ENCODE measurements at places on chromosomes 4 and X.

GRCh38 chr4:158259955-158260575 is 49.8 kb downstream of the TMEM144 start:
- no peak for DNase-seq
- H3K4me1 ChIP-seq: no peaks in the 10 kb centered on the region
- H3K27ac ChIP-seq: no peak overlapping the region
- peaks cover 15% of the 10 kb centered on the region for H3K27me3 ChIP-seq
- no peaks in the 10 kb centered on the region for H3K36me3 ChIP-seq
- H3K4me3 ChIP-seq: no peak overlapping the region

GRCh38 chr4:7518871-7519637 is 84.3 kb upstream of the PSAPL1 start:
- no peak overlapping the region for H3K4me3 ChIP-seq
- H3K27ac ChIP-seq: no peak overlapping the region
- no peaks in the 10 kb centered on the region for H3K36me3 ChIP-seq

DNA sequence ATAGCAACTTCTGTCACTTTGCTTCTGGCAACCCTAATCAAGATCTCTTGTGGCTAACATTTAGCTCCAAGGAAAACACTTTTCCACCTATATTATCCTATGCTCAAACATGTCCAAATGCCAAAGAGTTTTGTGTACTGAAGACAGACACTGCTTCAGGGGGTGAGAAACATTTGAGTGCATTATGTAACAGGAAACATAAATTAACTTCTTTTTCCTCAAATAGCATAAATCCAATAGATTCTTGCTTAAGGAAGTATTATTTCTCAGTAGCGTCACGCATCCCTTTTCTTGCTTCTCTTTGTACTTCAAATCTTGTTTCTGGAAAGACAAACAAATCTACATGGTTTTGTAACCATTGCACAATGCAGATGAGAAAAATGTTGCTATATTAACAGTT is 839.1 kb downstream of the GLUD2 start:
- H3K27ac ChIP-seq: no peak overlapping the region
- no peak for DNase-seq
- no peaks in the 10 kb centered on the region for H3K27me3 ChIP-seq
- no peak overlapping the region for H3K4me3 ChIP-seq
- no peaks in the 10 kb centered on the region for H3K4me1 ChIP-seq

- DNase-seq: no peak
- H3K4me1 ChIP-seq: peaks cover 5% of the 10 kb centered on the region
- H3K27me3 ChIP-seq: peaks cover 33% of the 10 kb centered on the region
- no peak overlapping the region for H3K27ac ChIP-seq
- H3K36me3 ChIP-seq: no peaks in the 10 kb centered on the region
Observed at GRCh38 chrX:23332888-23333821, 1.5 kb upstream of the PTCHD1 start.

DNA sequence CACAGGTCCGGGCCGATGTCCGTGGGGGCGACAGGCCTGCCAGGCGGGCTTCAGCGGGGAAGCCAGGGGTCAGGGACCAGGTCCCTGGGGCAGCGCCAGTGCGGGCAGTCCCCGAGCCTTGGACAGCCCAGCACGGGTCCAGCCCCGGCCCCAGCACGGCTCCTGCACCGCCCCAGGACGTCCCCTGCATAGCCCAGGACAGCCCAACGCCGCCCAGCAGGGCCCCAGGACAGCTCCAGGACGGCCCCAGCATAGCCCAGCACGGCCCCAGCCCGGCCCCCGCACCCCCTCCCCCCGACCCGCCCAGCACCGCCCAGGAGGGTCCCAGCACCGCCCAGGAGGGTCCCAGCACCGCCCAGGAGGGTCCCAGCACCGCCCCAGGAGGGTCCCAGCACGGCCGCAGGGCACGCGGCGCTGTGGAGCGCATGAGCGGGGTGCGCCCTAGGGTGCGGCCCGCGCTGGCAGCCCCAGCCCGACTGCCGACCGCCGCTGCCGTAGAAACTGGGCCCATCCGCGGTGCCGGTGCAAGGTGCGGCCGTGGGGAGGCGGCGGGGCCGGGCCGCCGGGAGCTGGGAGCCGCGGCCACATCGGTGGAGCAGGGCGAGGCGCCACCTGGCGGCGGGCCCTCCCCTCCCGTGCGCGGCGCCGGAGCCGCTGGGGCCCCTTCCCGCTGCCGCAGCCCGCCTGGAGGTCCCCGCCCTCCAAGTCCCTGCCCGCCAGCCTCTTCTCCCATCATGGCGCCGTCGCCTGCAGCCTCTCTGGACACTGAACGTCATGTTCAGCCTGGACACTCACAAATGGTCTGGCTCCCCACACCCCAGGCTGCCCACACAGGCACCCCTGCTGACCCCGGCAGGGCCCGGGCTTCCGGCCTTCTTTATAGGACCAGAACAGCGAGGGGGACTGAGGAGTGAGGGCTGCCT is 106.8 kb upstream of the NKX1-1 start:
- no peaks in the 10 kb centered on the region for H3K4me1 ChIP-seq
- H3K36me3 ChIP-seq: peaks cover 2% of the 10 kb centered on the region
- peak; percentile 46 for DNase-seq
- peaks cover under 1% of the 10 kb centered on the region for H3K27me3 ChIP-seq
- no peak overlapping the region for H3K27ac ChIP-seq
- H3K4me3 ChIP-seq: peak overlapping the region; percentile 13

- no peak overlapping the region for H3K4me3 ChIP-seq
- peaks cover 6% of the 10 kb centered on the region for H3K4me1 ChIP-seq
- no peaks in the 10 kb centered on the region for H3K27me3 ChIP-seq
Observed at GRCh38 chrX:123807835-123808416, 51.9 kb upstream of the XIAP start.

- H3K4me3 ChIP-seq: peak overlapping the region; percentile 31
- H3K27me3 ChIP-seq: peaks cover 36% of the 10 kb centered on the region
- no peaks in the 10 kb centered on the region for H3K36me3 ChIP-seq
- no peak for DNase-seq
- H3K4me1 ChIP-seq: peaks cover 5% of the 10 kb centered on the region
Observed at GRCh38 chr4:127622921-127623796, 9.6 kb upstream of the INTU start.

DNA sequence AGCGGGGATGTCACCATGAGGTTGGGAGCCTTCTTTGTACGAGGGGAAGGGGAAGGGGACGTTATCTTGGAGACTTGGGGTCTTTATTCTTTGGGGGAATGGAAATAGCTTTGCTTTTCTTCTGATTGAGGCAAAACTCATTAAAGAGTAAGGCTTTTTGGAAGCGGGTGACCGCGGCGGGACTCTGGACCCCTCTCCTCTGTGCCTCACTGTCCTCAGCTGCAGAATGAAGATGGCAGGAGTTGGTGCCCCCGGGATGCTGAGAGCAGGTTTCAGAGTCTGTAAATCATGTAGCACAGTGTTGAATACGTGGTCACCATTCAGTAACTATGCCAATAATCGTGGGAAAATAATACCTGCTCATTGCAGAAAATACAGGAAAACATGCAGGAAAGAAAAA is 32.1 kb downstream of the HTT-AS start:
- H3K4me1 ChIP-seq: peaks cover 24% of the 10 kb centered on the region
- peak overlapping the region; percentile 32 for H3K27ac ChIP-seq
- peaks cover 8% of the 10 kb centered on the region for H3K27me3 ChIP-seq
- peak overlapping the region; percentile 89 for H3K4me3 ChIP-seq

GRCh38 chrX:109485470-109486340 is 3.8 kb upstream of the GUCY2F start:
- no peak overlapping the region for H3K27ac ChIP-seq
- DNase-seq: peak; percentile 14
- H3K27me3 ChIP-seq: no peaks in the 10 kb centered on the region
- no peaks in the 10 kb centered on the region for H3K4me1 ChIP-seq

DNA sequence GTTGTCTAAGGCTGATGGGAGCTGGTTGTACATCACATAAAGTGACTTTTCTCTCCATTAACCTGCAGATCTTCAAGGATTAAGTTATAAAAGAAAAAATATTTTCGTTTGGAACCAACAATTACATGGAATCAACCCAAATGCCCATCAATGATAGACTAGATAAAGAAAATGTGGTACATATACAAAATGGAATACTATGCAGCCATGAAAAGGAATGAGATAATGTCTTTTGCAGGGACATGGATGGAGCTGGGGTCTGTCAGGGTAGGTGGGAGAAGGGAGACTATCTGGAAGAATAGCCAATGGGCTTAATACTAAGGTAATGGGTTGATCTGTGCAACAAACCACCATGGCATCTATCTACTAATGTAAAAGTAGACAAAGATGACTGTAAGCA is 313.2 kb downstream of the FSTL5 start:
- no peak overlapping the region for H3K27ac ChIP-seq
- no peak for DNase-seq
- H3K27me3 ChIP-seq: no peaks in the 10 kb centered on the region
- no peak overlapping the region for H3K4me3 ChIP-seq

GRCh38 chr4:8332891-8333331 is 63.4 kb downstream of the HTRA3 start:
- no peak overlapping the region for H3K27ac ChIP-seq
- no peaks in the 10 kb centered on the region for H3K4me1 ChIP-seq
- no peaks in the 10 kb centered on the region for H3K27me3 ChIP-seq

DNA sequence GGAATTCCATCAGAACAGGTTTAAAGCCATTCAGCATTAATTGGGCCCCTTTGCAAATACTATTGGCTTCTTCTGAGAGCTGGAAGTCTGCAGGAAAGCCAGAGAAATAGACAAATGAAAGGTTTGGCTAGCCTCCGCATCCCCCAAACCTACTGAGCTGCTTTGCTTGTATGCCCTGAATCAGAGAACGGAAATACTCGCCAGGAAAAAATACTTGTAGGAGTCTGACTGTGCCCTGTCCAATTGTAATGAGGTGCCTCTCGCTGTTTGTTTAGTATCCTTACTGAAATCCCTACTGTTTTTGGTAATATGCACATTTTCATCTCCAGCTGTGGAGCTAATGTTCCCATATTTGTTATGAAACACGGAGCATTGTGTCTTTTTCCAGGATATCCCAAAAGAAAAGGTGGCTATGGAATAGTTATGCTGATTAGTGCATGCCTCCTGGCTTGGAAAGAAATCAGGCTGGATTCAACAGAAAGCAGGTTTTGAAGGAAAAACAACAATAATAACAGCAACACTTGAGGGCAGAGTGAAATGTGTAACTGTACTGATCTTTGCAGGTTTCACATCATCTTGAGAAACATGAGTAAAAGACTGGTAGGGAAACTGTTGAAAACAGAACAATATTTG is 50.7 kb upstream of the NLGN4X start:
- no peak overlapping the region for H3K4me3 ChIP-seq
- no peaks in the 10 kb centered on the region for H3K4me1 ChIP-seq
- no peaks in the 10 kb centered on the region for H3K36me3 ChIP-seq

DNA sequence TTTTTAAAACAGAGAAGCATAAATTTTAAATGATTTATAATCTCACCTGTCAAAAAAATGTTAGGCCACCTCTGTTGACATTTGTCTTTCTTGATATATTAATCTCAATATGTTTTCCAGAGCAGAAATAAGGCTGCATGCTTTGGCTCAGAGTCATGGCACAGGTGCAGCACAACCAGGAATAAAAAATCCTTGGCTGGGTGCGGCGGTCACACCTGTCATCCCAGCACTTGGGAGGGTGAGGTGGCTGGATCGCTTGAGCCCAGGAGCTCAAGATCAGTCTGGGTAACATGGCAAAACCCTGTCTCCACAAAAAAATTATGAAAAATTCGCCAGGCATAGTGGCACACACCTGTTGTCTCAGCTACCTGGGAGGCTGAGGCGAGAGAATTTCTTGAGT is 18.1 kb downstream of the CPLX1 start:
- H3K27ac ChIP-seq: no peak overlapping the region
- H3K4me3 ChIP-seq: no peak overlapping the region
- peaks cover 28% of the 10 kb centered on the region for H3K27me3 ChIP-seq
- H3K4me1 ChIP-seq: no peaks in the 10 kb centered on the region
- DNase-seq: no peak

- no peaks in the 10 kb centered on the region for H3K27me3 ChIP-seq
- no peaks in the 10 kb centered on the region for H3K4me1 ChIP-seq
- no peak for DNase-seq
- H3K27ac ChIP-seq: no peak overlapping the region
- H3K36me3 ChIP-seq: no peaks in the 10 kb centered on the region
Observed at GRCh38 chrX:78307665-78308064, 19.7 kb downstream of the CYSLTR1 start.

DNA sequence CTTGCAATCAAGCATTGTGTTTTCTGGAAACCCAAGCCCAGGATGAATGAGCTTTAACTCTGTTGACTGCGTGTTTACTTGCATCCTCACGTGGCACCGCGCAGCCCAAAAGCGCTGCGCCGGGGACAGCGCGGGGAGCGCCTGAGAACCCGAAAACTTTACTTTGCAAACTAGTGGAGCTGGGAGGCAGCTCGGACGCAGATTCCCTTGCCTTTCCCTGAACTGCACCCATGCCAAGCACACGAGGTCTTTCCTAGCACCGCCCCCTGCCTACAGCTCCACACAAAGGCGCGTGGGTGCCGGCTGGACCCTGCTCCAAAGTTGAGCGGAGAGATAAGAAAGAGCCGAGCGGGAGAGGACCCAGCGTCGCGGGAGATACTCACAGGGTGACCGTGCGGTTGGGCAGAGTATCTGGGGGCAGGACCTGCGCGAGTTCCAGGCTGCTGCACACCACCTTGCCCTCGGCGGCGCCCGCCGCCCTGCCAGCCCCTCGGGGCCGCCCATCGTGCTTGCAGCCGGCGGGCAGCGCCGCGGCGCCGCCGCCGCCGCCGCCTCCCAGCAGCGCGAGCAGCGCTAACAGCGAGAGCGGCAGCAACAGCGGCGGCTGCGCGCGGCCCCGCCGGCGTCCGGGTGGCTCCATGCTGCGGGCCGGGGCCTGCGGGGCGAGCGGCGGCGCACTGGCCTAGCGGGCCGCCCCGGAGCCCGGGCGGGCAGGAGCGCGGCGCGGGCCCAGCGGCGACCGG is 550 bp downstream of the ADGRA3 start:
- peaks cover 2% of the 10 kb centered on the region for H3K36me3 ChIP-seq
- H3K27me3 ChIP-seq: peaks cover 27% of the 10 kb centered on the region
- no peak for DNase-seq
- H3K4me3 ChIP-seq: peak overlapping the region; percentile 82

DNA sequence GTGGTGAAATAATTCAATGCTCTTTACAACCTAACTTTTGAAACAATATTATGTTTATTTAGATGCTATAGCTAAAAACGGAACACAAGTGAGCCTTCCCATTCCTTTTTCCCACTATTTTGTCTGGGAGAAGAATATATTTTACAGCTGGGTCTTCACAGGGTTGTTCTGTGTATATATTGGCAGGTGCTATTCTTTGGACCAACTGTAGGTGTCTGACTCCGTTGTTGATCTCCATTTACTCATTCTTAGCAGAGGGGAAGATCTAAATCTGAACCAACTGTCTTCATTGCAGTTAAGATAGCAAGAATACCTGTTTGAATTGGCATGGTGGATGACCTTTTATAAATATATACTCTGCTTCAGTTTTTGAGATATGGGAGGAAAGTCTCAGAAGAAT is 257.4 kb downstream of the CFAP299 start:
- no peak for DNase-seq
- no peaks in the 10 kb centered on the region for H3K27me3 ChIP-seq
- no peaks in the 10 kb centered on the region for H3K36me3 ChIP-seq

GRCh38 chr4:139907001-139907809 is 241.6 kb downstream of the MGST2 start:
- no peaks in the 10 kb centered on the region for H3K27me3 ChIP-seq
- DNase-seq: no peak
- H3K4me3 ChIP-seq: no peak overlapping the region
- no peak overlapping the region for H3K27ac ChIP-seq
- H3K36me3 ChIP-seq: no peaks in the 10 kb centered on the region

GRCh38 chr4:158077835-158078234 is 95.0 kb downstream of the GASK1B start:
- no peak overlapping the region for H3K4me3 ChIP-seq
- H3K27me3 ChIP-seq: no peaks in the 10 kb centered on the region
- no peak for DNase-seq
- H3K36me3 ChIP-seq: no peaks in the 10 kb centered on the region
- no peak overlapping the region for H3K27ac ChIP-seq
- no peaks in the 10 kb centered on the region for H3K4me1 ChIP-seq

- no peak for DNase-seq
- peak overlapping the region; percentile 94 for H3K4me3 ChIP-seq
- peaks cover 41% of the 10 kb centered on the region for H3K4me1 ChIP-seq
- peaks cover 4% of the 10 kb centered on the region for H3K36me3 ChIP-seq
- no peaks in the 10 kb centered on the region for H3K27me3 ChIP-seq
Observed at GRCh38 chrX:47217121-47217851, 1.2 kb upstream of the CDK16 start.
